Sigmoid colon (tissue), 7 donors: ENCODE measurements at places on chromosomes 5 and 9. TPM values are rescaled to one million over a fixed set of nuclear protein-coding genes. Genes with fewer than 3 reads are reported as not detected.

- peak overlapping the region; percentile 92 for H3K27ac ChIP-seq
- H3K36me3 ChIP-seq: no peaks in the 10 kb centered on the region
- no peaks in the 10 kb centered on the region for H3K27me3 ChIP-seq
- no peaks in the 10 kb centered on the region for H3K4me1 ChIP-seq
- no peak for DNase-seq
Measured at GRCh38 chr9:95506428-95506677, 10.4 kb downstream of the PTCH1 start.

DNA sequence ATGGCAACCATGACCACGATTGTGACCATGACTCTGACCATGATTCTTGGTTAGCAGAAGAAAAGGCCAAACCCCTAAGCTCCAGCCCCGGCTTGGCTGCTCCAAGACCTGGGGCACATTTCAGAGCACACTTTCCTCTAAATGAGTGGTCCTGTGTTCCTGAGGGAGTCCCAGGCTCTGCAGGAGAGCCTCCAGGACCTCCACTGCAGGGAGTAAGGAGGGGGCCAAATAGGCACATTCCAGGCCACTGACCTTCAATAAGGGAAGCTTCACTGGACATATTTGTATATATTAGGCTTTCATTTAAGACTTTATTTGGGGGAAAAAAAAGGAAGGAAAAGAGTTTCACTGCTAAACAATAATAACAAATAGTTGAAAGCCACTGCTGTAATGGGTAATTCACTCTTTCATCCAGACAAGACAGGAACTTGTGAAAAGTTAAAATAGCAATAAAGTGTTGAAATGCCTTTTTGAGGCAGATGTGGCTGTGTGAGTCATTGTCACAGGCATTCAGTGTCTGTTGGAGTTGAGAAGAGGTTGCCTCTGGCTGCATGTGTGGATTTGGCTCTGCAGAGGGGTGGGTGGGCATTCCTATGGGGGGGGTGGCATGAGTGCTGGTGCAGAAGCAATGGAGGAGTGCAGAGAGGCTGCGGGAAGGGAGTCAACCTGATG lies 63.9 kb upstream of the TGFBR1 start:
- H3K27ac ChIP-seq: peak overlapping the region; percentile 10
- no peak for DNase-seq
- peaks cover 3% of the 10 kb centered on the region for H3K4me1 ChIP-seq
- peaks cover 9% of the 10 kb centered on the region for H3K36me3 ChIP-seq

- H3K4me1 ChIP-seq: no peaks in the 10 kb centered on the region
- DNase-seq: peak; percentile 33
- H3K27me3 ChIP-seq: no peaks in the 10 kb centered on the region
- H3K27ac ChIP-seq: no peak overlapping the region
Measured at GRCh38 chr9:129273941-129274684, 96.1 kb upstream of the IER5L start.

Gene GRK6
- polyA plus RNA-seq: 18.7 TPM

Gene FOXD4L3
- 0.03 TPM for polyA plus RNA-seq
